ENCODE measurements at places on chromosomes 13 and 19.

- DNase-seq: peak; percentile 63
Measured at GRCh38 chr13:40471076-40471475, 195.4 kb downstream of the FOXO1 start.

GRCh38 chr13:99926014-99926731 lies 45.4 kb downstream of the ZIC5 start:
- peak; percentile 11 for DNase-seq

GRCh38 chr19:43524922-43525835 lies 1.8 kb downstream of the ETHE1 start:
- DNase-seq: peak; percentile 57

- no peak for DNase-seq
Measured at GRCh38 chr13:49213539-49213938, 6.6 kb upstream of the MLNR start.

GRCh38 chr13:44809190-44809589 lies 180.1 kb downstream of the NUFIP1 start:
- no peak for DNase-seq

DNA sequence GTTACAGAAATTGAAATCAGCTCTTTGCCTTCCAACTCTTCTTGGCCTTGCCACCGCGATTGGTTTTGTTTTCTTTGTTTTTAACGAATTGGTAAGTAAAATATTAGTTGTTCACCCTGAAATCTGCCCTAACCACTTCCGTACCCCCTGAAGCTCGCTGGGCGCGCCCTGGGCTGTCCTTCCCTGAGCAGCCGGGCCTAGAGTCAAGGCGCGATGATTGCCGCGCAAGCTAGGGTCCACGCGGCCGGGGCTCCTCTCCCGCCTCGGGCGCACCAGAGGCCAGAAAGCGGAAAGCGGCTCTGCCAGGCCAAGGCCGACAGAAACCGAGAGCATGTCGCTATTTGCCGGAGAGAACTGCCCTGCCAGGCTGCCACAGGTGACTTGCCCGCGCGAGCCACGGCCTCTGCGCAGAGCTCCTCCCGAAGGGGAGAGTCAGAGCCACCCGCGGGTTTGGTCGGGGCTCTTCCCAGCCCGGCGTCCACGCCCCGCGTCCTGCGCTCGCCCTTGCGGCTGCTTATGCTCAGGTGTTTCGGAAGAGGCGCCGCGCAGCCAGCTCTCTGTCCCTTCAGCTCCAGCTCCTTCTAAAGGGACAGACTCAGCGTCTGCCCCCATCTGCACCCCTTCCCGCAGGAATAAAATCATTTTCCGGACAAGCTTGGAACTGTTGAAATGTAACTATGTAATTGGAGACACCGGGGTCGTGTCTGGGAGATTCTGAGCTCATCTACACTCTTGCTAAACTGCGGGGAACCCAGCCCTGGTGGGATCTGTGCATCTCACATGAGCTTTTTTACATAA lies 6.6 kb upstream of the CDX2 start:
- no peak for DNase-seq

DNA sequence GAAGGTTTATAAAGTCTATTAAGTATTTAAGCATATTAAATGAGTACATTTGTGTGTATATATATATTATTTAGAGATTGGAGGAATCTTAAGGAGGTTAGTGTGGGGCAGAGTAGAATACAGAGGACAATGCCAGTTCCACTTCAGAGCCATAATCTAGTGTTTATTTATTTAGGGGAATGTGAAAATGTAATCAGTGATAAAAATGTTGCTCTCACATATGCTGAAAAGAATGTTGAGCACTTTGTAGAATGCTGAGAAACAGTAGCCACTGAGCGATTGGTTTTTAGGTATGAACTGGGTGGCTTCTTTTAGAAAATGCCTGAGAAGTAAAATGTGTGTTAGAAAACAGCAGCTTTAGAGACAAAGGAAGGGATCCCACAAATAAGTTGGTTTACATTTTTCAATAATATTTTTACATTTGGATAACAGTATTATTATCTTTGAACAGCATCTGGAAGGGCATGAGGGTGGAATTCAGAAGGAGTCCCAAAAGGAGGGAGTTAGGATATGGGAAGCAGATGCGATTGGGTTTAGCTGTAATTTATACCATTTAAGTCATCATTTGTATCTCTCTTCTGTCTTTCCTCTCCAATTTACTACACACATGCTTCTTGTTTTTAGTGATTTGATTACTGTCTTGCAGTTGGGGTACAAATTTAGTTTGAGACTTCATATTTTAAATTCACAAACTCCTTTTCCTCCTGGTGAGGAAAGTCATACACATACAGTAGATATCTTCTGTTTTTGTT lies 68.6 kb downstream of the NDFIP2 start:
- DNase-seq: no peak

- peak; percentile 30 for DNase-seq
Measured at GRCh38 chr19:20247016-20247683, 80.1 kb downstream of the ZNF486 start.

GRCh38 chr13:74987124-74987690 lies 494.8 kb downstream of the TBC1D4 start:
- DNase-seq: no peak

DNA sequence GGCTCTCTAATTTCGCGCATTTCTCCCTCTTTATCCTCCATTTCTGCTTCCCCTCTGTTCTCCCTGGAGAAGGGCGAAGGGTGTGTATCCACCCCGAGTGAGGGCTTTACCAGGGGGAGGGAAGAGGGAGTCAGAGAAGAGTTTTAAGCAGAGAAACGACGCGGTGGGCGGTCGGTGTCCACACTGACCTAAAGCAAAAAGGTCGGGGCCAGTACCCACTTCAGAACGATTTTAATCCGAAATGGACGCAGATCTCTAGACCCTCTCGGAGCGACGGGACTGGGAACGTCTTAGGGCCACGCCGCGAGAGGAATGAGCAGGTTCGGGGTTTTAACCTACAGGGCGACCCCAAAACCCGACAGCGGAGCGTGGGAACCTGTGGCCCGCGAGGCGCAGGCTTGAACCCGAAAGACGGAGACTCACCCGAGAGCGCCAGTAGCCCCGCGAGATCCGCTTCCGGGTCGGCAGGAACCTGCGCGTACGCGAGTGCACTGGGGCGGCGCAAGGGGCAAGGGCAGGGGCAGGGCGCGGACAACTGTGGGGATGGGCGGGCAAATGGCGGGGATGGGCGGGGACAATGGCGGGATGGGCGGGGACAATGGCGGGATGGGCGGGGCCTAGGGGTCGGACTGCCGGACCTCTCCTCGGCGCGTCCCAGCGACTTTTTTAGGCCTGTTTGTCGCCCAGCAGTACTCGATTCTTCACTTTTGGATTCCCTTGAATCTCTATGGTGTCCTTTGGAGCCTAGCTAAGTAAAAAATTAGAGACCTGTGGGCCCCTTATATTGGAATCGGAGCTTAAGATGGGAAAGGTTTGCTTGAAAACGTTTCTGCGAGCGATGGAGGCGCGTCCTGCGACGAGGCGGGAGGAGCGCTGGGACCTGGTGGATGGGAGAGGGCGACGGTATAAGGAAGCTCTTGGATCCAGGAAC lies at the start of gene ZNF677:
TSS of gene ZNF677 (minus strand) at position 463 of the 931 bp plus-strand sequence. CDS start 3,323 bp downstream, outside the sequence.
- DNase-seq: peak; percentile 95

DNA sequence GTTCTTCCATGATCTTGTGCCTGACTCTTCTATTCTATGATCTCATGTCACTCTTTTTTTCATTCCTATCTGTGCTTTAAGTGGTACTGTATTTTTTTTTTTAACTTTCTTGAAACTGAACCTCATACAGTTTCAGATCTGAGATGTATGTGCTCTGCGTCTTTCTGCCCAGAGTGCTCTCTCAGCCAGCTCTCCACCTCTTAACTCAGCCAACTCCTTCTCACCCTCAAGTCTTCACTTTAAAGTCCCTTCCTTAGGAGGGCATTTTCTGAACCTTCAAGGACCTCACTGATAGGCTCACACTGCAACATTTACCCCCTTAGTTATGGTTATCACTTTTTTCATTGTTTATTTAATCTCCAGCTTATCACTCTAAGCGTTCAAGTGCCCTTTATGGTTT lies 158.7 kb downstream of the IRS2 start:
- no peak for DNase-seq

DNA sequence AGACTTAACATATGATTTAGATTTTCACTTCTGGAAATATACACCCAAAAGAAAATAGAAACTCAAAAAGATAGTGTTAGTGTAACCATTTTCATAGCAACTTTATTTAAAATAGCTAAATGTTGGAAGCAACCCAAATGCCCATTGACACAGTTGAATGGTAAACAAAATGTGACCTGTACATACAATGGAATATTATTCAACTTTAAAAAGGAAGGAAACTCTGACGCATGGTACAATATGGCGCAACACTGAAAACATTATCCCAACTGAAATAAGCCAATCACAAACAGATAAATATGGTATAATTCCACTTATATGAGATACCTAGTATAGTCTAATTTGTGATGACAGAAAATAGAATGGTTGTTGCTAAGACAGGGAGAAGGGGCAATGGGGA lies 1456.1 kb upstream of the MIR17HG start:
- no peak for DNase-seq

DNA sequence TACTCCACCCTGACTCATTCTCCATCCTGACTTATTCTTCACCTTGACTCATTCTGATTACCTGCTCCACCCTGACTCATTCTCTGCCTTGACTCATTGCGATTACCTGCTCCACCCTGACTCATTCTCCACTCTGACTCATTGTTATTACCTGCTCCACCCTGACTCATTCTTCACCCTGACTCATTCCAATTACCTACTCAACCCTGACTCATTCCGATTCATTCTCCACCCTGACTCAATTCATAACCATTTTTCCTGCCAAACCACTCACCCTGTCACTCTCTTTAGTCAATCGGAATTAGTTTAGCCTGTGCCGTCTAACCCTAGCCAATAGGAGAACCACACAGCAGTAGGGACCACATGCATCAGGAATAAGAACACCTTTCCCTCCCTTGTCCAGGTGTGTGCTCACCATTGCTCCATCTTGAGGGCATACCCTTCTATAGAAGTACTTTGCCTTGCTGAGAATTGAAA lies 1227.4 kb upstream of the PCDH20 start:
- DNase-seq: no peak
